ENCODE measurements at places on chromosomes 3 and 15. TPM values are rescaled to one million over a fixed set of nuclear protein-coding genes. Genes with fewer than 3 reads are reported as not detected.

HRH1 gene
- total RNA-seq, result 9.0 TPM

GPR149 gene
- not detected for total RNA-seq

DNA sequence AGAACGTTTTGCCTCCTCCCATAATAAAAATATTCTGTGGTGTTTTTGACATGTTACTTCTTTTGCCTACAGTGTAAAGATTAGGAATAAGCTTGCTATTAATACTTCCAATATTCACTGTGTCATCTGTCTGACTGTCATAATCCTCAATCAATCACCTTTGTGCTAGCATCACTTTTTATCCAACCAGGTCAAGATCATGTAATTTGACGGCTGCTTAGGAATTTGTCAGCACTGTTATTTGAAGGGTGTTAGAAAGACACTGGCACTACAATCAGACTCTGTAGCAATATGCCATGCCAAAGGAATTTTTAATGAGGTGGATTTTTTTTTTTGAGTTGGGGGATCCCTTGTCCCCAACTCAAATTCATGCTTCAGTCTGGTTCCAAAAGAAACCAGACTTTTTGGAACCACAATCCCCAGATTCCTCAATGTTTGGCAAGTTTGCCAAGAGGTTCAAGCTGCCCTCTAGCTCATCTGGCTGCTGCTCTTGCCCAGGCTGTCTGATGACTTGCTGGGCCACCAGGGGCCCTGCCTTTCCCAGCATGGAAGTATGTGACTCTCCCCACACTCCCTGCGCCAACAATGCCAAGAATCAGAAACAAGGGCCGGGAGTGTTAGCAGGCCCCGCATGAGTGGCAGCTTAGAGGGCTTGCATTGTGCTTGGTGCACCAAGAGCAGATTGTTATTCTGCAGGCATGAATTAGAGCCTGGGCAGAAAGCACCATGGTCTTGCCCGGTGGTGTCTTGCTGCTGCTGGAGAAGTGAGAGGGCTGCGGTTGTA is 58.6 kb upstream of the TSC22D2 start:
- DNase-seq, result peak; percentile 51

C3orf80 gene
- total RNA-seq, result 0.06 TPM

HTR3E gene
- total RNA-seq, result not detected

CIB2 gene
- 6.7 TPM for total RNA-seq

DNA sequence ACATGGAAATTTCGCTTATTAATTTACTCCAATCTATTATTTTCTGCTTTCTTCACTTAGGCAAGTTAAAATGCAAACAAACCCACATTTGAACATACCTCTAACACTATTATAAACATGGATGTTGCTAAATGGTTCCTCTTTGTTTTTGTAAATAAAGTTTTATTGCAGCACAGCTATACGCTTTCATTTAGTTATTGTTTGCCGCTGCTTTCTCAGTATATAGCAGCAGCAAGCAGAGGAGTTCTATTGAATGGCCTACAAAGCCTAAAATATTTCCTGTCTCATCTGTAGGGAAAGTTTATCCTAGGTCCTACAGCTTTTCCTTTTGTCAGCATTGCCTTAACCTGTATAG is 7.9 kb upstream of the CHD2 start:
- no peak for DNase-seq

ZDHHC19 gene
- not detected for total RNA-seq

DNA sequence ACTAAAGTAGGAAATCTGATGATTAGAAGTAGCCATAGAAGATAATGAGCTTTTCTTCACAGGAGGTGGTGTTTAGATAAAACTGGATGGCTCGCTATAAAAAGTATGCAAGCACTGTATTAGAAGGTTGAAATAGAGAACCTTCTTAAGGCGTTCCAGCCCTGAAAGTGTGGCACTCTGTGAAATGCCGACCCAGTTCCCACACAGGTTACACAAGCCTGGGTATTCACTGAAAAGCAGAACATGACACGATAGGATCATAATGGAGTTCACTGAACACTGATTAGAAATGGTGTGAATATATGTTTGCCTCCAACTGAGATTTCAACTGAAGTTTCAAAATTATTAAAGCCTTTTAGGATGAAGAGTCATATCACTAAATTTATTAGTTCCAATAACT is 15.0 kb upstream of the LRRC34 start:
- no peak for DNase-seq

CASR gene
- total RNA-seq, result not detected

GABRR3 gene
- not detected for total RNA-seq

All from Daoy (cell line).